Immature natural killer cell (primary cell): ENCODE measurements at places on chromosomes 5 and 9.

DNA sequence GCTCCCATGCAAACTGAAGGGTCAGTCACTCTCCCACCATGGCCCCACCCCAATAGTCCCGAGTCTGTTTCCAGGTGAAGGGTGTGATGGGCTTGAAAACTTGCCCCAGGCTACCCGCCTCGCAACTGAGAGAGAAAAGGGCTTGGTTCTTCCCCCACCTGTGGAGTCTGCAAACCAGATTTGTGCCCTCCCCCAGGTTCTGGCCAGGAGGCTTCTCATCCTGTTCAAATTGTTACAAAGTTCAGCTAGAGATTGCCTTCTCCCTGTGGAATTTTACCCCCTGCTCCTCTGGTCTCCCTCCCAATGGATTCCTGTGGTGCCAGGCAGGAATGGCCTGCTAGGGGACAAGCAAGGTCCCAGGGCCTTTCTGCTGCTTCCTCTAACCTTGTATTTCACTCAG lies 93.1 kb upstream of the ACO1 start:
- no peak for DNase-seq

DNA sequence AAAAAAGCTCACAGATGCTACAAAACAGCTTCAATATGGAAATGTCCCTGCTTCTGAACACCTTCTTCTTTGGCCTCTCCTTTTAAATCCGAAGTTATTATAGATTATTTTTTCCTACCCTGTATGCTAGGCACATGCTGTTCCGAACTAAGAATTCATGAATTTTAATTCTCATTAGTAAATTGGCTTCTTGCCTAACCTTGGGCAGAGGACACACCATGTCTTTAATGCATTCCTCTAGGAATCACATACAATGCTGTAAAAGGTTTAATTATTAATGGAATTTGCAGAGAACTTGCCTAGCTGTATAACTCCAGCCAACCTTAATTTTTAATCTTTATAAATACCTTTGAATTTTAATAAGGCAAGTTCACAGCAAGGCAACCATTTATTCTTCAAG lies 234.4 kb downstream of the NTRK2 start:
- no peak for DNase-seq

DNA sequence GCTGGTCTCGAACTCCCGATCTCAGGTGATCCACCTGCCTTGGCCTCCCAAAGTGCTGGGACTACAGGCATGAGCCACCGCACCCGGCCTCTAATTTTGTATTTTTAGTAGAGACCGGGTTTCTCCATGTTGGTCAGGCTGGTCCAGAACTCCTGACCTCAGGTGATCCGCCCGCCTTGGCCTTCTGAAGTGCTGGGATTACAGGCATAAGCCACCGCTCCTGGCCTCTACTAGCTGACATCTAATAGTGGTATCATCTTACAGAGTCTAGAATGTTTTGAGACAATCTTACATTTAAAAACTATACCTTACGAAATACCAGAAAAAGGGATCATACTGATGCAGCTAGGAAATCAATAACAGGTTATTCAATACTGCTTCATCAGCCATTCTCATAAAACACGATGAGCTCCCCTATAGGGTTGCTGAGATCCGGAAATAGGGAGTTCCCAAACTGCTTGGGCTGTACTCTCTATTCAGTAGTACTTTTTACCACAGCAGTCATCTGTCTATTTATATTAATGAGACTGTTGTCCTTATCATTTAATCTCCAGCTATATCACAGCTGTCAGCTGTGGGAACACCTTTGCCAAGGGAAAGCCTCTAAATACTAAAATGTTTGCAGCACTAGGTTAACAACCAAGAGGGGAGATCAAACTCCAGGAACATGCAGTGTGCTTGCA lies 8.1 kb upstream of the UBE2D2 start:
- no peak for DNase-seq

- DNase-seq = no peak
Observed at GRCh38 chr9:72363236-72363635, 1.8 kb downstream of the ZFAND5 start.

DNA sequence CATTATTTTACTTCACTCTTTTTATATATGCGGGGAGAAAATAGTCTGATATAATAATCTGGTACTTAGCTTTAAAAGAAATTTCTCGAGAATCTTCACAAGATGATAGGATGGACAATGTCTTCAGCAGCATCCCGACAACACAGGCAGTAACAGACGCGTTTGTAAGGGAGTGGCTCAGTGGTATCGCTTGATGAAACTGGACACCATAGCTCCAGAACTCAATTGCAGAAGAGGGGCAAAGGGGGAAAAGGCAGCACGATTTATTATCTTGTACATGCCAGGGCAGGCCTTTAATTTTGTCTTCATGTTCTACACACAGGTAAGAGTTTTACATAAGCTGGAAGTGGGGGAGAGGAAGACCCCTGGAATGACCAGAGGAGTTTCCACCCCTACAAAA lies 15.7 kb downstream of the IL4 start:
- DNase-seq = no peak

GRCh38 chr5:73336366-73336765 lies 112.2 kb downstream of the FOXD1 start:
- no peak for DNase-seq

- no peak for DNase-seq
Observed at GRCh38 chr5:105968981-105969380, 1701.8 kb downstream of the EFNA5 start.

- DNase-seq = no peak
Observed at GRCh38 chr5:67065237-67065636, 131.4 kb downstream of the CD180 start.

- DNase-seq = no peak
Observed at GRCh38 chr9:98085944-98086343, 29.4 kb downstream of the NANS start.

DNA sequence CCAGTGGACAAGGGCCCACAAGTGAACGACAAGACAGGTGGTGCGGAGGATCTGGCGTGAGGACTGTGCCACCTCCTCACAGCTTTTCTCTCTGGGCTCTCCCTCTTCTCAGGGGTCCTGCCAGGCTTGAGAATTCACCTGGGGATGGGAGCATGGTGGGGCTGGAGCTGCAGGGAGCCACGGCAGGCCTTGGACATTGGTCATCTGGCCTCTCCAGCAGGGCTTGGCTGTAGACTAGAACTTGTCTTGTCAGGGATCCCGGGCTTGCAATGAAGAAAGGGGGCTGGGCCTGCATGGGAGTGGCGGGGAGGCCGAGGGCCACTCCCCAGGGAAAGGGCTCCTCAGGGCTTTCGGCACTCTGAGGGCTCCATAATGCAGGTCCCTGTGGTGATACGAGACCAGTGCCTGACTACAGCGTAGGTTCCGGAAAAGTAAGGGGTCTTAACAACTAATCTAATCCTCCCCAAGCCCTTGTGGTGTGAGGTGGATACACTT lies 126.7 kb downstream of the MACROH2A1 start:
- DNase-seq = no peak

DNA sequence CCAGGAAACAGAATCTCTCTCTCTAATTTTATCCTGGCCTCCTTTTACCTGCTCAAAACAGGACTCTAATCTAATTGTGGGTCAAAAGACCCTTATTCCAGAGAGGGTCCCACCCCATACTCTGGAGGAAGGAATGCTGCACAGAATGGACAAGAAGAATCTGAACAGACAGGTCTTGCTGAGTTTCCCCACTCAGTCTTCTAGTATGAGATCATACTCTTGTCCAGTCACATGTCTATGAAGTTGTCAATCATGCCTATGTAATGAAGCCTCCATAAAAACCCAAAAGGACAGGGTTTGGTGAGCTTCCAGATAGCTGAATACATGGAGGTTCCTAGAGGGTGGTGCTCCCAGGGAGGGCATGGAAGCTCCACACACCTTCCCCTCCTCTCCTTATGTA lies 123.9 kb upstream of the FER start:
- DNase-seq = no peak

- no peak for DNase-seq
Observed at GRCh38 chr9:129383019-129383560, 205.0 kb upstream of the IER5L start.

DNA sequence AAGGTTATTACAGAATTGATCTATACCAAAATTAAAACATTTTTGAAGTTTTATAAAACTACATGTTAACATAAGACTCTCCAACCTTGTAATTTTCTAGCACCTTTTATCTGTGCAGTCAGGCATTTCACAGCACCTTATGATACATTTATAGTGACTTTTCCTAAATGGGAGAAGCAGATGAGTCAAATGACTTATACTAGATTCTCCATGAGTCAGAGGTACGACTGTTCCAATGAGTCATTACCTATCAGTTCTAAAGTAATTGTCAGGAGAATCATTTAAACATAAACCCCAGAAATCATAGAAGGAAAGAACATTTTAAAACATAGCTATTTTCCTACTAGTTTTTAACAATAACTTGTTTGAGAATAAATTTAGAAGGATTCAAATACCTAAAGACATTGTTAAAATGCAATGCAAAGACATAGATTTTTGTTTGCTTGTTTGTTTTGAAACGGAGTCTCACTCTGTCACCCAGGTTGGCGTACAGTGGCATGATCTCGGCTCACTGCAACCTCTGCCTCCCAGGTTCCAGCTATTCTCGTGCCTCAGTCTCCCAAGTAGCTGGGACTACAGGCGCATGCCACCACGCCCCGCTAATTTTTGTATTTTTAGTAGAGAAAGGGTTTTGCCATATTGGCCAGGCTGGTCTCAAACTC lies 34.7 kb upstream of the DMXL1 start:
- no peak for DNase-seq

GRCh38 chr5:141355641-141356040 lies 820 bp downstream of the PCDHGA4 start:
- no peak for DNase-seq

DNA sequence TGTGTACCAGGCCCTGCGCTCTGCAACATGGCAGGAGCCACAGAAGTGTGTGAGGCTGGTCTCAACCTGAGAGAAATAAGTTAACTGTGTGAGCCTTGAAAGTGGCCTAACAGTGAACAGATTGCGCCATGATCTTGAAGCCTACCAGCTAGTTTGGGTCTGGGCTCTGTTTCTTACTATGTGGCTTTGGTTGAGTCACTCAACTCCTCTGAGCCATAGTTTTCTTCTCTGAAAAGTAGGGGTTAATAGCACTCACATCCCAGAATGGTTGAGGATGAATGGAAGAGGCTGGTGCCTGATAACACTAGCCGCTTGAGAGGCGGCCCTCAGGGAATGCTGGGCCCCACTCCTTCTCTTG lies 121.5 kb downstream of the RGS3 start:
- no peak for DNase-seq

GRCh38 chr9:132182314-132183091 lies 20.6 kb downstream of the NTNG2 start:
- DNase-seq = no peak

DNA sequence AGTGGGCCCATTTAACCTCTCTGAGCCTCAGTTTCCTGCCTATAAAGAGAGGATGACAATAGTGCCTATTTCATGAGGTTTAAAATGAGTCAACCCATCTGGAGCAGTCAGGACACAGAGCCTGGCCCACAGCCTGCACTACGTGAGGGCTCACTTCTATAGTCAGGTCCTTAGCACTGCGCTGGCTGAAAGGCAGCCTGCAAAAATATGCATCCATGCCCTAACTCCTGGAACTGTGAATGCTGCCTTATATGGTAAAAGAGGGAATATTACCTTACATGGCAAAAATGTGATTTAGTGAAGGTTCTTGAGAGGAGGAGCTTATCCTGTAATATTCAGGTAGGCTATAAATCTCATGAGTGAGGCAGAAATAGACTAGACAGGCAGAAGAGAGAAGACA lies 98.5 kb downstream of the GABBR2 start:
- no peak for DNase-seq

GRCh38 chr9:7176561-7176960 lies 418.8 kb downstream of the KDM4C start:
- DNase-seq = no peak

GRCh38 chr9:114385397-114386181 lies 2.2 kb downstream of the AKNA start:
- peak; percentile 96 for DNase-seq

GRCh38 chr9:16120231-16120641 lies 567.4 kb downstream of the CCDC171 start:
- no peak for DNase-seq
